NCI-H1105 (cell line): ENCODE measurements at places on chromosomes 13 and 19.

DNA sequence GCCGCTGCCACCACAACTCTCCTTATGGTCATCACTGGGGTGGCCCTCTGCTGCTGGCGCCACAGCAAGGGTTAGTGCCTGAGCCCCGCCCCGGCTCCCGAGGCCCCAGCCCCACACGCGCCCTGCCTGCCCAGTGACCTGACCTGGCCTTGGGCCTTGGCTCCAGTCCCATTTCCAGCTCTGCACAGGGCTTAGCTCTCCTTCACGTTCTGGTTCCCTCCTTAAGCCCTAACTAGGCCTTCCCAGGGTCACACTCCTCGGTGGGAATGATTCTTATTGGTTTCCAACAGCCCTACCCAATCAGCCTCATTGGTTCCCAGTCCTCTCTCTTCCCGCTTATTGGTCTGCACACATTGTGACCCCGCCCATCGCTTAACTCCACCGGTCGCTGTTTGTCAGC, 5.8 kb downstream of the KIRREL2 start:
- DNase-seq: no peak

GRCh38 chr19:5637971-5638370, 15.1 kb downstream of the SAFB start:
- DNase-seq: no peak

GRCh38 chr13:99792079-99792921, 179.3 kb downstream of the ZIC5 start:
- no peak for DNase-seq

GRCh38 chr19:50739132-50739913, 16.2 kb downstream of the CLEC11A start:
- no peak for DNase-seq

DNA sequence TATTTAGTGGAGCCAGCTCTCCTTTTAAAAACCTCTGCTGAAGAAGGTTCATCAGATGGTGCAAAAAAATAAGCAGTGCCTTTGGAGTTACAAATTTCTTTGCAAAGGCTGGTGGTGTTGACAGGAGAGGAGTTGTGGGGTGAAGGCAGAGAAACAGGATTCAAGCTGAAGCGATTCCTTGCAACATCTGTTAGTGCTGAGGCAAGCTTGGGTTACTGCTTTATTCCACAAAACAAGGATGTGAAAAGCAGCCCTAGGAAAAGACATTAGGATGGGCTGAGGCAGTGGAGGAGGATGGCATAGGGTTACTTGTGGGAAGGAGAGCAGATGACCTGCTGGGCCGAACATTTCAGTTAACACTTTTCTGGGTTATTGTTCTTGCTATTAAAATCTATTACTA, 390.7 kb downstream of the DLEU7 start:
- DNase-seq: no peak

DNA sequence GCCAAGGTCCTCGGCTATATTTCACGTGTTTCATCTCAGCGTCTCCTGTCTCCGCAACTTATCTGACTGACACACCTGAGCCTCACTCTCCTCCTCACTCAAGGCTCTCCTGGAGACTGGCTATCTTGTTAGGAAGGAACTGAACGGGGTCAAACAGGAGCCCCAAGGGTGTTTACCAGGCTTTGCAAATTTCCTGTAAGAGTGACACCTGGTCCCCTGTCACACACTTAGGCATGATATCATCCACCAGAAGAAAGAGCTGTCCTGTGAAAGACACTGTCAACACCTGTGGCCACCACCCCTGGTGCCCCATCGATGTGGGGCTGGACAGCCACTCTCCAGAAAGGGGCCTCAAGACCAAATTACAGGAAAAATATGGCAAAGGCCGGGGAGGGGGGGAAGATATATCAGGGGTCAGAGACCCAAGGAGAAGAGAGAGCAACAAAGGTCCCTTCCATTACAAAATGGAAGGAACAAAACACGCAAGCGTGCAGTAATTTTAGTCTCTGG, 2.9 kb downstream of the CD70 start:
- no peak for DNase-seq

DNA sequence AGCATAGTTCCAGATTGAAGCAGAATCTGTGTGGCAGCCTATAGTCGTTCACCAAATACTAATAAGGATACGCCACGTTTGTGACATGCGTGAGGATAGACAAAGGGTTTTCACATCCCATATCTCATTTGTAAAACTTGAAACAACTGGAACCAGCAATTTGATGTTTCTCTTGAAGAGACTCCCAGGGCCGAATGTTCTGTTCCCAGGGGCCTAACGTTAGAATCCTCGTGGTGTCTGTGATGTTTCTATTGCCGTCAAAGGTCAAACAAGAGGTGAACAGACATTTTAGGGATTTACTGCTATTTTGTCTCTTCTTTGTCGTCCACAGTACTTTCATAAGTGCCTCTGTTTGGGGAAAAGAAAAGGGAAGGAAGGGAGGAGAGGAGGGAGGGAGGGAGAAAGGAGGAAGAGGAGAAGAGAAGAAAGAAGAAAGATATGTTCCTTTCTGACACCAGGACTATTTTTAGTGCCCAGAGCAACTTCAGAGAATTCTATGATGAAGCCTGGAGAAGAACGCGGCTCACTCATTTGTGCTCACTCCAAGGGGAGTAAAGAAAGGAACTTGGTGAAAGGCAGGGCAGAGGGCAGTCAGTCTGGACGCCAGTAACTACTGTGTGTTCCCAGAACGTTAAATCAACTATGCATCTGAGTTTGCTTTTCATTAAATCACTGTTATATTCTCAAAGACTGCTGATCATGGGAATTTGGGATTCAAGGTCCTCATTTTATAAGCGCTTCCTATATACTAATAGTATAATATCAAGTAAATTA, 154.5 kb downstream of the DCT start:
- no peak for DNase-seq
